ENCODE measurements at places on chromosomes 12 and 14. TPM values are rescaled to one million over a fixed set of nuclear protein-coding genes. Genes with fewer than 3 reads are reported as not detected.
A peak's percentile ranks its signal among the peaks of the same experiment; 100 is the strongest.

DNA sequence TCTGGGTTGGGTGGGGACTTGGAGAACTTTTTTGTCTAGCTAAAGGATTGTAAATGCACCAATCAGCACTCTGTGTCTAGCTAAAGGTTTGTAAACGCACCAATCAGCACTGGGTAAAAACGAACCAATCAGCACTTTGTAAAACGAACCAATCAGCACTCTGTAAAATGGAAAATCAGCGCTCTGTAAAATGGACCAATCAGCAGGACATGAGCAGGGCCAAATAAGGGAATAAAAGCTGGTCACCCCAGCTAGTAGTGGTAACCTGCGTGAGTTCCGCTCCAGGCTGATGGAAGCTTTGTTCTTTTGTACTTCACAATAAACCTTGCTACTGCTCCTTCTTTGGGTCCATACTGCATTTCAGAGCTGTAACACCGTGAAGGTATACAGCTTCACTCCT, 1.7 kb upstream of the ACOT2 start:
- H3K4me1 ChIP-seq = no peaks in the 10 kb centered on the region
- H3K36me3 ChIP-seq = peaks cover 10% of the 10 kb centered on the region
- DNase-seq = no peak
- no peaks in the 10 kb centered on the region for H3K27me3 ChIP-seq
- H3K27ac ChIP-seq = no peak overlapping the region
- no peak overlapping the region for H3K4me3 ChIP-seq

DNA sequence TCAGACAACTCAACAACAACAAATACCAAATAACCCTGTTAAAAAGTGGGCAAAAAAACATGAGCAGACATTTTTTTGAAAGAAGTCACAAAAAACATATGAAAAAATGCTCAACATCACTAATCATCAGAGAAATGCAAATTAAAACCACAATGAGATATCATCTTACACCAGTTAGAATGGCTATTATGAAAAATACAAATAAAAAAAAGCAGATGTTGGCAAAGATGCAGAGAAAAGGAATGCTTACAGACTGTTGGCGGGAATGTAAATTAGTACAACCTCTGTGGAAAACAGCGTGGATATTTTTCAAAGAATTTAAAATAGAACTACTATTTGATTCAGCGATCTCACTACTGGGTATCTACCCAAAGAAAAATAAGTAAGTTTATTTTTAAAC, 114.0 kb downstream of the SLC38A4 start:
- H3K27me3 ChIP-seq = no peaks in the 10 kb centered on the region
- H3K4me3 ChIP-seq = no peak overlapping the region
- no peaks in the 10 kb centered on the region for H3K4me1 ChIP-seq
- H3K27ac ChIP-seq = no peak overlapping the region

- H3K27ac ChIP-seq = no peak overlapping the region
- H3K4me1 ChIP-seq = no peaks in the 10 kb centered on the region
- no peaks in the 10 kb centered on the region for H3K27me3 ChIP-seq
- H3K4me3 ChIP-seq = no peak overlapping the region
- DNase-seq = no peak
Observed at GRCh38 chr12:111732786-111733185, 33.9 kb upstream of the ALDH2 start.

SPTB gene
- 1.9 TPM for total RNA-seq

- peaks cover 11% of the 10 kb centered on the region for H3K27me3 ChIP-seq
- no peak for DNase-seq
- peaks cover 10% of the 10 kb centered on the region for H3K36me3 ChIP-seq
- peak overlapping the region; percentile 84 for H3K27ac ChIP-seq
- H3K4me1 ChIP-seq = peaks cover 3% of the 10 kb centered on the region
- H3K4me3 ChIP-seq = no peak overlapping the region
Observed at GRCh38 chr12:19369691-19370148, 69.6 kb upstream of the AEBP2 start.

DNA sequence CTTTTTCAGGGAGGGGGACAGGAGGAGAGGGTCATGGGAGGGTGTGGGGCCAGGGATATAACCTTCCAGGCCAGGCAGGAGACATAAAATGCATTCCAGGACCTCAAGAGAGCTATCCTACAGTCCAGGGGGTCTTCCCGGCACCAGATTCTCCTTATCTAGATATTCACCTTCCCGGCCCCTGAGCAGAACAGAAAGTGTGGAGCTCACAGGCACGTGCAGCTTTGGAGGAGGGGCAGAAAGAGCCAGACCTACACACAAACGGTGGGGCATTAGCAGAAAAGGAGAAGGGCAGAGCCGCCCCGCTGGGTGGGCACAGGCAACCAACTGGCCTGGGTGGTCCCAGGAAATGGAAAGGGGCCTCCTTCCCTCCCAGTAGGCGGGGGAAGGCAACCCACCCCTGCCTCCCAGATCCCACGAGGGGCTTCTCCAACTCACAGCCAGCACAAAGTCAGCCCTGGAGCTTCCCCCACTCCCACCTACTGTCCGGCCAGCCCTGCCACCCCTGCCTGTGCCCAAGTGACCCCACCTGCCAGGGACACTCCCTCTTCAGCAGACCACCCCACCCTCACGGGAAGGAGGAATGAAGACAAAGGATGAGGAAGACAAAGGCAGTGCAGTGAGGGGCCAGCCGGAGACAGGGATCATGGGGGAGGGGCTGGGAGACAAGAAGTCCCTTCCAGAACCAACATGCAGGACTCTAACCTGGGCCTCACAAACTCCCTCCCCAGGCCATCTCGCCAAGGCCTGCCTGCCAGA, 33.3 kb downstream of the CCDC85C start:
- peak overlapping the region; percentile 34 for H3K4me3 ChIP-seq
- peaks cover 48% of the 10 kb centered on the region for H3K4me1 ChIP-seq
- no peak overlapping the region for H3K27ac ChIP-seq

Measured in glutamatergic neuron (in vitro differentiated cells).